Fibroblast of skin of left quadriceps (primary cell): ENCODE measurements at places on chromosomes 7 and 10.
A peak's percentile ranks its signal among the peaks of the same experiment; 100 is the strongest.

DNA sequence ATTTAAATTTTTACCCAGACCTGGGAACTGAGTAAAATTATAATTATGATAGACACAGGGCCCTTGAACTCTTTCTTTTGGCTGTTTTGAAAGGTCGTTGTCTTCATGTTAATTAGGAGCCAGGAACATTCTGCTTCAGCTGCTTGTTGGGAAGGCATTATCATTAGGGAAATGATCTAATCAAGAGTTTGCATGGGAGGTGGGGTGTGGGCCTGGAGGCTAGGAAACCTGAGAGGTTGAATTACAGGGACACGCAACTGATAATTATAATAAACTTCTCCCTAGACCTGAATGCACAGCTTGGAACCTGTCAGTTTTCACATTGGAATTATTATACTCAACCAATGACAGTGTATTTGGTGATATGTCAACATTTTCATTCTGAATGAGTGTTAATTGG is 237.7 kb downstream of the CACNB2 start:
- DNase-seq, result no peak

DNA sequence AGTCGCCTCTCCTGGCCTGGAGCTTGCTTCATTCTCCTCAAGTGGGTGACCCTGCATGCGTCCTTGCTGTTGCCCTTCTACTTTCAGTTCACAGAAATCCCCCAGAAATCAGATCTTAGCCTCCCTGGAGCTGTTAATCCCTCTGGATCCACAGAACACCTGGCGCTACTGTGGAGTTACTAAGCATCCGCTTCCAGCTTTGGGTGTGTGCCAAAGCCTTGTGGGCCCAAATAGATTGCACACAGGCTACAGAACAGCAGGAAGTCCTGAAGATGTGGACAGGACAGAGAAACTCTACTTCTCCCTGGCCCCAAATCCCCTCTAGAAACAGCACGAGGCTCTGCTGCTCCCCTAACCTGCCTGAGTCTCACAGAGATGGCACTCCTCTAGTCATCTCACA is 36.6 kb upstream of the PDLIM1 start:
- peak; percentile 53 for DNase-seq

DNA sequence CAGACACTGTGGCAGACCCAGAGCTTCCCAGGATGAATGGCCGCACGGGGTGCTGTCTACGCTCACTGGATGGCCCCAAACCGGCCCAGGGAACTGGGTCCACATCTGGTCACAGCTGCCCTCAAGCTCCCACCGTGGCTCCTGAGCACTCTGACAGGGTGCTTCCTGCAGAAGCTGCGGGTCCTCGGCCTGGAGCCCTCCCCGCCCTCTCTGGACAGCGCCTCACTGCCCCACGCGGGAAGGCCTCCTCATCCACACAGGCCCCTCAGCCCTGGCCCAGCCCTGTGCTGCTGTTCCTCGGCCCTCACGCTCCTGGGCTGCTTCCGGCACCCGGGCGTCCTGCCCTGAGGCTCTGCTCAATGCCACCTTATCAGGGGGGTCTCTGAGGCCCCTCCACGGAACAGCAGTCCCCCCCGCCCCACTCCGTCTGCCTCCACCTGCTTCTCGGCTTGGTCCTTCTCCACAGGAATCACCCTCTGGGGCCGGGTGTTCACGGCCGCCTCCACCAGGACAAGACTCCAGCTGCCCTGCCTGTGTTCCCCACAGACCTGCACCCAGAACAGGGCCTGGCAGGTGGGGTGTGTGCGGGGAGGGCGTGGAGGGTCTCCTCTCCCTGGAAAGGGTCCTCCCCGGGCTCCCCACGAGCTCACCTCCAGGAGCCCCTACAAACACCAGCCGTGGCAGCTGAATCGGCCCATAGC is 75.4 kb upstream of the PDGFA start:
- no peak for DNase-seq

DNA sequence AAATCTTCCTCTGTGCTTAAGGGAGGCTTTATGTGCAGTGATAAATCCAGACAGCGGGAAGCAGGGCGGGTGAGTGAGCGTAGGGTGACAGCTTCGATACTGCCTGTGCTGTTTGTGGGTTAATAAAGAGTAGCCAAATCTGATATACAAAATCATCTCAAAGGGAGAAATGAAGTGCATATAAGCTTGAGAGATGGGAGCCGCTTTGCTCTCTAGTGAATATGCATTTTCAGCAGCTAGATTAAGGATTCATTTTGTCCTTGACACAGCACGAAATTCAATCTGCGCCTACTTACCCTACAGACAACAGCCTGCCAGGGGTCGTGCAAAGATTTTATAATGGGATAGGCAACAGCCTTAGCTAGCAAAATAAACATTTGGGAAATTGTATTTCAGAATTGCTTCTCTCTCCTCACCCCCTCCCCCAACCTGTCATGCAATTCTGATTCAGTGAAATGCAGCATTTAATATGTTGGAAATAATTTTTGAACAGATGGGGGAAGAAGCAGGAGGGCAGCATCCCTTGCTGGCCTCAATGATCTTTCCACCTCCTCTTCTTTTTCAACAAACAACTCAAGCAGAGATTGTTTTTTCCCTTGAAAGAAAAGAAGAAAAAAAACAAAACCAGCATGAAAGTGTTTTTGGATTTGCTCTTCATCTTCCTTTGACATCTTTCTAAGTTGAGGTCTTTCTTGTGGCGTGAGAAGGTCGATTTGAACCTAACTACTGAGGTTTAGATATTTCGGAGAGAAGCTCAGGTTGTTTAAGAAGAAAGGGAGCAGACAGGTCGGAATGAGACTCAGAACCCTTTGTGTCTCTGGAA is 117.9 kb downstream of the AOAH start:
- no peak for DNase-seq

DNA sequence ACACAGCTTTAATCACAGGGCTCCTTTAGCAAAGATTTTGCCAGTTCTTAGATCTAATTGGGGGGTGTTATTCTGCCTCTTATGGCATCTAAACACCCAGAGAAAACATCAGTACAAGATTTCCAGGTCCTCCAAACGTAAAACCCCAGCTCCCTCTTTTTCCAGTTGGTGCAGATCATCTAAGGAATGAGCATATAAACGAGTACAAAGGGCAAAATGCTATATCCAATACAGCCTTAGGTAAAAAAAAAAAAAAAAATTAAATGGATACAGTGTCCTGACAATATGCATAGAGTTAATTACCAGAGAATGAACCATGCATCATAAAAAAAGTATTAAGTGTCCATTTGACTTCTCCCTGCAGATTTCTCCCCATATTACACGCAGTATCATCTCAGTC is 50.3 kb downstream of the CCDC6 start:
- no peak for DNase-seq

- DNase-seq, result no peak
These were observed 18.3 kb upstream of the AQP1 start for GRCh38 chr7:30893357-30893756.

GRCh38 chr10:99870123-99870730 is 87.8 kb downstream of the ABCC2 start:
- no peak for DNase-seq
